ENCODE measurements at places on chromosomes 6 and 20. TPM values are rescaled to one million over a fixed set of nuclear protein-coding genes. Genes with fewer than 3 reads are reported as not detected.

NR2E1 gene
- total RNA-seq: not detected

TMC2 gene
- 0.68 TPM for total RNA-seq

KCNK16 gene
- total RNA-seq: not detected

CTSZ gene
- total RNA-seq: 496 TPM

PROKR2 gene
- not detected for total RNA-seq

ZC2HC1B gene
- not detected for total RNA-seq
